ENCODE measurements at places on chromosomes 11 and 22. TPM values are rescaled to one million over a fixed set of nuclear protein-coding genes. Genes with fewer than 3 reads are reported as not detected.
A peak's percentile ranks its signal among the peaks of the same experiment; 100 is the strongest.

- H3K4me3 ChIP-seq: no peak overlapping the region
- H3K4me1 ChIP-seq: peaks cover 24% of the 10 kb centered on the region
- DNase-seq: no peak
- H3K27ac ChIP-seq: no peak overlapping the region
- no peaks in the 10 kb centered on the region for H3K27me3 ChIP-seq
Observed at GRCh38 chr11:125412509-125412908, 83.6 kb downstream of the FEZ1 start.

- peaks cover 2% of the 10 kb centered on the region for H3K36me3 ChIP-seq
- H3K27me3 ChIP-seq: peaks cover 21% of the 10 kb centered on the region
- DNase-seq: no peak
- no peak overlapping the region for H3K27ac ChIP-seq
- peak overlapping the region; percentile 34 for H3K4me3 ChIP-seq
Observed at GRCh38 chr11:850775-851763, 8.4 kb downstream of the TSPAN4 start.

DNA sequence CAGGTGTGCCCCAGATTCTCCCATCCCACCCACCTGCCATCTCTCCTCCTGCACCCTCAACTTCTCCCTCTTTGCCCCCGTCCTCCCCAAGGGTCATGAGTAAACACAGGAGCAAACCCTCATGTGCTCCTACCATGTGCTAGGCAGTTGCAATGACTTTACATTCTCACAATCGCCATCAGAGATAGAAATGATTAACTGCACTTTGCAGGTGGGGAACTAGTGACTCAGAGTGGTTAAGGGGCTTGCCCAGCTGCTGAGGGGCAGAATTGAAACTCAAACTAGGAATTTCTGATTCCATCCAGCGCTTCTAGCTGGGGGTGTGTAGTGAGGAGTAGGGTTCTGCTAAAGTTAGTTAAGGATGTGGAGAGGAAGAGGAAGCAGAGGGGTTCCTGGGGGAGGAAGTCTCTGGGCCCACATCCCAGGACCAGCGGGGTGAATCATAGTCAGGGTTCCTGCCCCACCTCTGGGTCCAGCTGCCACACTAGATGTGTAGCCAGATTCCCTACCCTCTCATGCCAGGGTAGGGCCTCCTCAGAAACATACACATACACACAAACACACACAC is 16.0 kb upstream of the PRG2 start:
- H3K4me3 ChIP-seq: no peak overlapping the region
- DNase-seq: no peak
- H3K36me3 ChIP-seq: peaks cover 47% of the 10 kb centered on the region
- H3K27me3 ChIP-seq: no peaks in the 10 kb centered on the region
- H3K4me1 ChIP-seq: peaks cover 12% of the 10 kb centered on the region

- H3K36me3 ChIP-seq: peaks cover 7% of the 10 kb centered on the region
- no peak overlapping the region for H3K27ac ChIP-seq
Observed at GRCh38 chr22:21984793-21985192, 2.2 kb upstream of the TOP3B start.

GRCh38 chr11:70002433-70002832 is 75.7 kb upstream of the ANO1 start:
- no peaks in the 10 kb centered on the region for H3K36me3 ChIP-seq
- no peak overlapping the region for H3K27ac ChIP-seq
- peaks cover 3% of the 10 kb centered on the region for H3K4me1 ChIP-seq
- peaks cover 3% of the 10 kb centered on the region for H3K27me3 ChIP-seq
- H3K4me3 ChIP-seq: no peak overlapping the region

DNA sequence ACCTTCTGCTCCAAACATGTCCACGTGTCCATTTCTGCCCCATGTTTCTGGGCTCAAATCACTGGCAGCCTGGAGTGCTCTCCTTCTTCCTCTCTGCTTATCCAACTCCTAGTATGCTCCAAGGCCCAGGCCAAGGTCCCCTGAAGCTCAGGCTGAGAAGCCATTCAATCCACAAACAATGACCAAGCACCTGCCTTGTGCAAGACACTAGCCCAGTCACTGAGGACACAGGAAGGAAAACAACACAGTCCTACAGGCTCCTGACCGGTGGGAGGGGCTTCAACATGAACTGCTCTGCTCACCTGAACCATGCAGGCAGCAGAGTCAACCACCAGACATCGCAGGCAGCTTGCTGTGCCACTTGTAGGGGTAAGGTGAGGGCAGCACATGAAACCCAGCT is 93.6 kb downstream of the RPL27A start:
- H3K27me3 ChIP-seq: no peaks in the 10 kb centered on the region
- H3K4me1 ChIP-seq: peaks cover 64% of the 10 kb centered on the region
- no peak overlapping the region for H3K27ac ChIP-seq
- peaks cover 11% of the 10 kb centered on the region for H3K36me3 ChIP-seq
- no peak for DNase-seq
- no peak overlapping the region for H3K4me3 ChIP-seq

DNA sequence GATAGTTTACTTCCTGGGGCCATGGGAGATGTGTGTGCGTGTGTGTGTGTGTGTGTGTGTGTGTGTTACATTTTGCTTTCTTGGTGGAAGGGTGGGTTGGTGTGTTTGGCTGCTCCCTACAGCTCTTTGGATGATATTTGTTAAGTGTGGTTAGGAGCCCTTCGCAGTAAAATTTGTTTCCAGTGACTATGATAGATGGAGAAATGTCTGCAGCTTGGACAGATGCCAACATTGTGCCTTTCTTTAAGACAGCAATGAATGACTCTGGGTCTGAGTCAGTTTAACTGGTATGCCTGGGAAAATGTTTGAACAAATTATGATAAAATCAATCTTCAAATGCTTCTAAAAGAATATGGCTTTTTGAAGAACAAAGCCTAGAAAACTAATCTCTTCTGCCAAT is 102.7 kb upstream of the TRPC6 start:
- no peaks in the 10 kb centered on the region for H3K36me3 ChIP-seq
- H3K4me3 ChIP-seq: no peak overlapping the region
- H3K4me1 ChIP-seq: no peaks in the 10 kb centered on the region

DNA sequence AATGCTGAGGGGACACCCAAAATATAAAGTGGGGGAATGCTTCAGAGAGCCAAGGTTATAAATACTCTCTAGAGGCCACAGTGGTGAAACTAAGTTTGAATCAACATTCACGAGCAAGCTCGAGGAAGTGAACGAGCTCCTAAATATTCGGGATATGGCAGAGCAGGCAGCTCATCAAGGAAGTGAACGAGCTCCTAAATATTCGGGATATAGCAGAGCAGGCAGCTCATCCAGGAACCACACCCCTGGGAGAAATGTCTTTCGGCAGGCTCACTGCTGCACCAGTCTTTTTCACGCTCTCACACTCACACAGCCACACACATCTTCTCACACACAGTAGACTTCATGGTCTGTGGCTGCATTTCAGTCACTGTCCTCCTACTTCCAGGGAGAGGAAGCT is 787.5 kb downstream of the OPCML start:
- no peak overlapping the region for H3K4me3 ChIP-seq
- no peaks in the 10 kb centered on the region for H3K27me3 ChIP-seq
- H3K27ac ChIP-seq: no peak overlapping the region
- no peaks in the 10 kb centered on the region for H3K4me1 ChIP-seq
- H3K36me3 ChIP-seq: no peaks in the 10 kb centered on the region
- no peak for DNase-seq

DNA sequence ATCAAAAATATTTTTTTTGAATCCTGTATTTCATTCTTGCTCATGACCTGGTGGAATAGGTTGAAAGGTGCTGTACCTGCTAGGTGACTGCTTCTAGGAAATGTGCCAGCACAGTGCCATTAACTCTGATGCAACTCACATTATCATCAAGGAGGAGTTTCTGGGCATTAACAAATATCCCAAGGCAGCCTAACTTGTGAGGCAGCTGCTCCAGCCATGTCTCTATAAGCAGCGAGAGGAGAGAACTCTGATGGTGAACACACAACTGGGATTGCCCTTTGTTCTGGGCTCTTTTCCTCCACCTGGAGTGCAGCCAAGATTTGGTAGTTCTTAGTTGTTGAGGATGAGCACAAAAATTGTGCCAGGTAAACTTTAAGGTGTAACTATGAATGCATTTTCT is 25.6 kb downstream of the HEPHL1 start:
- H3K27ac ChIP-seq: no peak overlapping the region
- H3K36me3 ChIP-seq: no peaks in the 10 kb centered on the region
- H3K4me1 ChIP-seq: no peaks in the 10 kb centered on the region
- H3K27me3 ChIP-seq: no peaks in the 10 kb centered on the region
- no peak for DNase-seq

OR10V1 gene
- not detected for total RNA-seq

C22orf31 gene
- total RNA-seq: 2.1 TPM

Measured in muscle of leg (tissue), 16 donors.